ENCODE measurements at places on chromosomes 16 and 17.

- peaks cover 11% of the 10 kb centered on the region for H3K36me3 ChIP-seq
- peak within 1 kb of the TSS; percentile 79 for H3K4me3 ChIP-seq
- peak; percentile 97 for DNase-seq
- peak within 1 kb of the TSS; percentile 60 for H3K27ac ChIP-seq
Observed at GRCh38 chr16:53346-54236, at the start of the genes POLR3K and SNRNP25. Gene POLR3K (minus strand): TSS chr16:53608. CDS start chr16:53586, 22 bp downstream. Gene SNRNP25 (plus strand): TSS chr16:53828. CDS start chr16:54017, 189 bp downstream.

DNA sequence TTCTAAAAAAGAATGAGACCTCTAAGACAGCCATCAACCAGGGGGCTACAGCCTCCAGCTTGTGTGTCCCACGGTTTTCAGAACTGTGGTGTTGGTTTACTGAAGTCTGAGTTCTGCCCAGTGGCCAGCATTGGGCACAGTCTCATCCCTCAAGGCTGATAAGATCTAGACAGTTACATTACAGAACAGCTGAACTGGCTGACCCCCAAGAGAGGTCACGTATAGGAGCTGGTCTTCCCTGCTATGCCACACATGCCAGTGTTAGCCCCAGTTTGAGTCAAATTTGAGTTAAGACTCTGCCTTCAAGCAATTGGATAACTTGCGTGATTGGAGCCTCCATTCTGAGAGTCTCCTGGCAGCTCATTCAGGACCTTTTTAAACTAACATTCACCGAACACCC lies 14.8 kb upstream of the NUP93 start:
- no peaks in the 10 kb centered on the region for H3K36me3 ChIP-seq
- no peak for DNase-seq
- no peak overlapping the region for H3K27ac ChIP-seq
- no peak overlapping the region for H3K4me3 ChIP-seq
- H3K4me1 ChIP-seq = no peaks in the 10 kb centered on the region
- H3K27me3 ChIP-seq = no peaks in the 10 kb centered on the region

- H3K27ac ChIP-seq = peak overlapping the region; percentile 53
- no peaks in the 10 kb centered on the region for H3K36me3 ChIP-seq
- no peak for DNase-seq
- peaks cover 21% of the 10 kb centered on the region for H3K4me1 ChIP-seq
- H3K27me3 ChIP-seq = no peaks in the 10 kb centered on the region
- H3K4me3 ChIP-seq = peak overlapping the region; percentile 57
Observed at GRCh38 chr16:53055541-53056391, 975 bp downstream of the CHD9 start.

DNA sequence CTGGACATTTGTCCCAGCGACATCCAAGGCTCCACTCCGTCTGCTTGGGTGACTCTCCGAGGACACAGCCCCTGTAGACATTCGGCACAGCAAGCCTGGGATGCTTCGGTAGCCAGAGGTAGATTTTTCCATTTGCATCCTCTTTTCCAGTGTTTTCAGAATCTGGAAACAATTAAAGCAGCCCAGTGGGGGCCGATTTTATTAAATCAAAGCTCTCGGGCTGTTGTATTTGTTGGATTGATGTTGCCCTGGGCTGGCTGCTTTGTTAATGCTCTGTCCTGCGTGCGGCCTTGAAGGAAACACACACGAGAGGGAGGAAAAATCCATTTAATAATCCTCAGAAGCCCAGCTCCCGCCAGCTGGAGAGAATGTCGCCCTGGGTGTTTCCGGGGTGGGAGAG lies 158.1 kb upstream of the CIBAR2 start:
- no peak overlapping the region for H3K27ac ChIP-seq
- DNase-seq = no peak
- no peaks in the 10 kb centered on the region for H3K4me1 ChIP-seq
- H3K36me3 ChIP-seq = no peaks in the 10 kb centered on the region
- H3K4me3 ChIP-seq = no peak overlapping the region
- H3K27me3 ChIP-seq = no peaks in the 10 kb centered on the region

- DNase-seq = no peak
- no peak overlapping the region for H3K4me3 ChIP-seq
- H3K27me3 ChIP-seq = no peaks in the 10 kb centered on the region
- H3K36me3 ChIP-seq = peaks cover 74% of the 10 kb centered on the region
- H3K4me1 ChIP-seq = peaks cover 7% of the 10 kb centered on the region
Observed at GRCh38 chr17:42303694-42304093, 15.4 kb downstream of the STAT5A start.

GRCh38 chr16:50040710-50041109 lies 15.7 kb downstream of the CNEP1R1 start:
- no peak overlapping the region for H3K4me3 ChIP-seq
- DNase-seq = no peak
- H3K27ac ChIP-seq = no peak overlapping the region

DNA sequence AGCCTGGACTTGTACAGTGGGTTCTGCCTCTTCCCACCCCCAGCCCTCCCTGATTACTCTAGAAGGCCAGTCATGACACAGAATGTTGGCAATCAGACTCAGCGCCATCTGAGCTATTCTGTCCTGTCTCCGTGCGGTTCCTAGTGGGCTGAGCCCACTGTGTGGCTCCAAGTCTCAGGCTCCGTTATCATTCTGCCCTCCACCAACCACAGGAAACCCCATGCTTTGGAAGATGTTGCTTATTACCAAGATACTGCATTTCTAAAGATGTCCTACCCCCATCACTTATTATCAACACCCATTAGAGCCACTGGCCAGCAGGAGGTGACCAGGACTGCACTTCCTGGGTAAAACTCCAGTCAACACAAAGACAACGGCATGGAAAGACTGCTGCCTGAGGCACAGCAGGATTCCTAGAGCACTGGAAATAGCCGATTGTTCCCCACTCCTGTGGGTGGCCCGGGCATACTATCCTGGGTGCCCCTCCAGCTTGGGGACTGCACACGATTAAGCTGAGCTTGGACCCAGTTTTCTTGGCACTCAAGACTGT lies 133.6 kb downstream of the AATF start:
- no peak overlapping the region for H3K4me3 ChIP-seq
- no peak for DNase-seq

DNA sequence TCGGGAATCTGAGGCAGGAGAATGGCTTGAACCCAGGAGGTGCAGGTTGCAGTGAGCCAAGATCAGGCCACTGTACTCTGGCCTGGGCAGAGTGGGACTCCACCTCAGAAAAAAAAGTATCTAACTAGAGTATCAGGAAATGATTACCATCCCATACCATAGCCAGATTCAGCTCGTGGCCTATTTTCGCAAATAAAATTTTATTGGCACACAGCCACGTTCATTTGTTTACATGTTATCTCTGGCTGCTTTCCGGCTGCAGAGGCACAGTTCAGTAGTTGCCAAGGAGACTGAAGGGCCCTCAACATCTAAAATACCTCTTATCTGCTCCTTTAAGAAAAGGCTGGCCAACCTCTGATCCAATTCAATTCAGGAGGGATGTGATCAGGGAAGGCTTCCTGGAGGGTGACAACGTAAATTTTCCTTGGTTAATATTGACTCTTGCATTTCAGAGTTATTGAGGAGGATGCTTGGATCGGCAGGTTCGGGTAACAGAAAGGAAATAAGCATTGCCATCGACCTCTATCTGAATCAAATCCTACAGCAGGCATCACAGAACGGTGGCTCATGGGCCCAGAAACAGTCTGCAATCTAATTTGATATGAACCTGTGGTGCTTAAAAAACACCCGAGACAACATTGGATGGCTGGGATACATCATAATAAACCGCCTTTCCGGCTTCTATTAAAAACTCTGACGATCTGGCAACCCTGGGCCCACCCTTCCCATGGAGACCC lies 73.8 kb downstream of the XYLT1 start:
- H3K36me3 ChIP-seq = no peaks in the 10 kb centered on the region
- peak overlapping the region; percentile 77 for H3K27ac ChIP-seq
- DNase-seq = peak; percentile 88
- H3K4me3 ChIP-seq = no peak overlapping the region
- no peaks in the 10 kb centered on the region for H3K27me3 ChIP-seq

DNA sequence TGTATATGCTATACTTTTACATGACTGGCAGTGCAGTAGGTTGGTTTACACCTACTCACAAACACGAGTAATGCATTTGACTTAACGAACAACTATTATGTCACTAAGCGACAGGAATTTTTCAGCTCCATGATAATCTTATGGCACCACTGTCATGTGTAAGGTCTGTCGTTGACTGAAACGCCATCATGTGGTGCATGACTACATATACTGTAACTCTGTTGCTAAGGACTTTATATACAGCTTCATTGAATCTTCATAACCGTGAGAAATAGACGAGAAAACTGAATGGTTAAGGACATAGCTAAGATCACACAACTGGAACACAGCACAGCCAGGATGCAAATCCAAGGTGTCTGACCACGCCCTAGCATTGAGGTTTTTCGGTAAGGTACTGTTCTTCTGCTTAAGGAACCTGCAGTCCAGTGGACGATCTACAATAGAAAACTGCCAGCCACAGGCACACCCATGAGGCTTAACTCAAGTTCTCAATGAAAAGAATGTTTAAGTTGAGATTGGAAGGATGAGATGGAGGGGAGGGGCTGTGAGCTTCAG lies 3.3 kb downstream of the CFAP20 start:
- no peaks in the 10 kb centered on the region for H3K36me3 ChIP-seq
- no peak overlapping the region for H3K27ac ChIP-seq
- H3K4me3 ChIP-seq = no peak overlapping the region
- no peaks in the 10 kb centered on the region for H3K27me3 ChIP-seq
